ENCODE measurements at places on chromosomes 4 and X.
A peak's percentile ranks its signal among the peaks of the same experiment; 100 is the strongest.

DNA sequence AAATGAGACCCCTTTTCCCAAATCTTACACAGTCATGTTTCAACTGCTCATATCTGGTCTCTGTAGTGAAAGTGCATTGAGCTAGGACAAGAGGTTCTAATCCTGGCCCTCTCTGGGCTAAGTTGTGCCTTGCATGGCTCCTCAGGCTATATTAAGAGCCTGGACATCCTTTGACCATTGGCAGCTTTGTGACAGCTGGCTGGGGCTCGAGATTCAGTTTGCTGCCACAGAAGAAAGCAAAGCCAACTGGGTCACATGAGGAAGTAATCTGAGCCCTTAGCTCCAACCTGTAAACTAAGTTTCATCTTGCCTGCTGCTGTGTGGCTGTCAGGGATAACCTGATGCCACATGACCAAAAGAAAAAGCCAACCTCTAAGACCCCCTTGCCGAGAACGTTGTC, 51.8 kb upstream of the JADE1 start:
- DNase-seq: no peak

DNA sequence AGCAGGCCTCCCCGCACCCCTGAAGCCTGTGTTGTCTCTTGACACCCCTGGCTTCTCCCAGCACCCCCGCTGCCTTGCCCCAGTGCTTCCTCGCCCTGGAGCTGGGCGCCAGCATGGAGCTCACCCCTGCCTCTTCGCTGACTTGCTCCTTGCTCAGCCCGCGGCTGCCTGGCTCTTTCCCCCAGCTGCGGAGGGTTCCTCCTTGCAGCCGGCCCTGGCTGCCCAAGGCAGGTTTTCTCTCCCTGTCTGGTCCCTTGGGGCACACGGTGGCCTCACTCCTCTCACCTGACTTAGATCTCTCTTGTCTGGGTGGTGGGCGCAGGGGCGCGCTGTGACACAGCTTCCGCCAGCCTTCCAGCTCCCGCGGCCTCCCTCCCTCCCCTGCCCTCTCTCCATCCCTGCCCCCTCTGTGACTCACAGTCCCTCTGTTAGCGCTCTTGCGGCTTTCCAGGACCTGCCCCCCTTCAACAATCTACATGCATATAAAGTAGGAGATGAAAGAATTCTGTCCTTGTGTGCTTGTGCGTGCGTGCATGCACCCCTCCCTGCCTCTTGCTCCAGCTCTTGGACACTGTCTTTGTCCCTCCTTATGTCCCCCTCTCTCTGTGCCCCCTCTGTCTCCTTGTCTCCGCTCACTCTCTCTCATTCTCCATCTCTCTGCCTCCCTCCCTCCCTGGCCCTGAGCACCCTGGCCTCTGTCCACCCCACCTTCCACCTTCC, 2.2 kb downstream of the PLXNB3 start:
- peak; percentile 28 for DNase-seq

DNA sequence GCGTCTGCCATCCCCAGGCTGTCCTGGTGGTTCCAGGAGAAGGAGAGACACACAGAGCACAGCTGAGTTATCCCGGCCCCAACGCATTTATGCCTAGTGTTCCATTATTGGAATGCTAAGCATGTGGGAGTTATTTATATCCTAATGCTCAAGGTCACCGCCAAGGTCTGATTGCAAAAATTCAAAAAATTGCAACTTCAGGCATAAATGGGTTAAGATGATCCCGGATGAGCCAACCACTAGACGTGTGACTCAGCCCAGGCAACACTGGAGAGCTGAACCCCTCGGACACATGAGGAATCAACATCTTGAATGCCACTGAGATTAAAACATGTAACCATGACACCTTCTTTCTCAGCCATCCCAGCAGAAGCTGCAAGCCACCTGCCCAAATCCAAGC, 3.8 kb upstream of the ZCCHC4 start:
- DNase-seq: no peak

GRCh38 chr4:5918331-5918985, 25.6 kb upstream of the CRMP1 start:
- DNase-seq: no peak

GRCh38 chr4:127097061-127097460, 535.7 kb upstream of the INTU start:
- no peak for DNase-seq

GRCh38 chr4:127018381-127018780, 614.4 kb upstream of the INTU start:
- DNase-seq: no peak

DNA sequence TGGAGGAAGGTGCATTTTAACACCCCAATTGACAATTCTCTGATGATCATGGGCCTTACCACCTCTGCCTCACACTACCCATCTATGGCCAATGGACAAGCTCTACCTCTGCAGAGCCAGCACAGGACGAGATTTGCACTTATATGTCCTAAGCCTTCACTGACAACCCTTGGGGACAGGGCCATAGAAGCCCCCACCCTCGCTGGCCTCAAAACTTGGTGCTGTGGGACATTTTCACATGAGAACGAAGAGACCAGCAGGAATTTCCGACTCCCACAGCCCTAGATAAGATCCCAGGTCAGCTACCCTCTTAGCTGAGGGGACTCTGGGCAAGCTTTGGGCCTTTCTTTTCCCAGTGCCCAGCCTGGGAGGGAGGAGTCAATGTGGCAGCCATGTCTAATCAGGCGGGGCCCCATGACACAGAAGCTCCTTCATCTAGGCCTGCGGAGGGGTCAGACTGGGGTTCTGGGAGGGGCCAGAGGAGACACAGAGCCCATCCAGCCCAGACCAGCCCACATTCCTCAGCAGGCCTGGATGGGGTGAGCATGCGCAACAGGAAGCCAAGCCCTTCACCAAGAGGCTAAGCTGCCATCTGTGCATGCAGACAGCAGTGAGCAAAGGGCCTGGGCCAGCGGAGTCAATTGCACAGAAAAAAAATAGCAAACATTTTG, 12.1 kb downstream of the PJA1 start:
- DNase-seq: no peak

DNA sequence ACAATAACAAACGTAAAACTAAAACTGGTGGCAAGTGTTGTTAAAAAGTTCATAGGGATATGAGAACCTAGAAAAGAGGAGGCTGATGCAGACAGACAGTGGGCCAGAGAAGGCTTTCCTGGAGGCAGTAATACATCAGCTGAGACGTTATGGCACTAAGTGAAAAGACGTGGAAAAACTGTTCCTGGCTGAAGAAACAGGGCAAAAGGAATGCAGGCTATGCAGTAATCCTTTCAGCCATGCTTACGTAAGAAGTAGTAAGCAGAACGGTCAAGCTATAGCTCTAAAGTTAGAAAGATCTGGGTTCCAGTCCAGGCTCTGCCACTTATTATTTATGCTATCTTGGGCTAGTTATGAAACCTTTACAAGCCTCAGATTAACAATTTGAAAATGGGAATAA, 6.4 kb downstream of the LAMTOR3 start:
- no peak for DNase-seq

- DNase-seq: peak; percentile 75
Observed at GRCh38 chrX:46325312-46325877, 219.8 kb downstream of the ZNF674 start.

DNA sequence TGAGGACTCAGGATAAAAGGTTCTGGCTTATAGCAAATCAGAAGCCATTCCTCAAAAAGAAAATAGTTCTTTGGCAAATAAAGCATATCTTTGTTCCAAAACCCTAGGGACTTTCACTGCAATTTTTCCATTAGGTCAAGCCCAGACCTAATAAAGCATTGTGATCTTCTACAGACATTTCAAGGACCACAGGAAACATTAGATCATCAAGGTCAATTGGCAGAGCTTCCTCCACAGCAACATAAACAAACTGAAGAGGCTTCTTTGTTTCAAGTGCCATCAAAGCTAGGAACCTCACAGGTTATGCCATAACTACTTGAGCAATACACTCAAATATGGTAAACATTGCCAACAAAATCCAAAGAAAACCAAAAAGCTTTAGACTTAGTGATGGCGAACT, 144.9 kb downstream of the ANXA5 start:
- no peak for DNase-seq

DNA sequence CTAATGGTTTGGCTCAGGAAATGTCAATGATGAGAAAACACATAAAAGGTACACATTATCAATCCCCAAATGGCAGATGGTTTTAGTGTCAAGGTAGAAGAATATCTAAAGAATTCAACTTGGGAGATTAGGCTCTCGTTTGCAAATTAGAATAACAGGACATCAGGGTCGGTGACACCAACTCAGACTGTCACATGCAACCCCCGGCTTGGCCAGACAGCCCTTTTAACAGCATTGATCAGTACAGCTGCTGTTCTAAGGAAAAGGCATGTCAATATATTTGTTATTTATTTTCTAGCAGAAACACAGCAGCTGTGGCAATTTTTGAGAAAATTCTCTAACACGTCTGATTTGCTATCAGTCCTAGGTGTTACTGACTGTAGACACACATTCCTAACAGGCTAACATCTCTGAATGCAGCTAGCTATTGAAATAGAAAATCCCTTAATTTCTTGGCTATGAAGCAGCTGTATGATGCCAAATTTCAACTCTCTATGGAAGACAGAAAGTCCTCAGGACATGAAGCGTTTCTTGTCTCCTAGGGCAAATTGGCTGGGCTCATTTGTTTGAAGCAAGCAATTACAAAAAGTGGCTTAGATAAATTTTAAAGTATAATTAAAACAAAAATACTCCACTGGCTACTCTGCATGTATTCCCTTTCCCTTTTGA, 269.0 kb upstream of the CXXC4 start:
- no peak for DNase-seq

All from stimulated activated CD4-positive, alpha-beta T cell treated with anti-CD3 and anti-CD28 coated beads, Interleukin-1b, Interleukin-23, amount 100 ng/mL, for 48 hours (primary cell).